ENCODE measurements at places on chromosomes 7 and 10.

DNA sequence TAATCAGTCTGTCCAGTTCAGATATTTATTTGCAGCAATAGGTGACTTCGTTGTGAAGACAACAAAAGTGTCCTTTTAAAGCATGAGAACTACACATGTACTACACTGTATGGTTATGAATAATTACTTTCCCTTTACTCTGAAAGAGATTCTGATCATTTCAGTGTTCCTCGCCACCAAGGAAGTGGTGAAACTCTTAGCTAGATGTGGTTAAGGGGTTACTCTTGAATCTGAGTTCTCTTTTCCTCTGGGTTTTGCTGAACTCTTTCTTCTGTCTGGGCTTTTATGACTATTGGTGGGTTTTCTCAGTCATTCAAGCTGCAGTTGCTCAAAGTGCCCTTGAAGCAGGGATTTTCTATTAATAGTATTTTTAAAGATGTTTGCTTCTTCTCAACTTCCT, 127.9 kb upstream of the SEM1 start:
- no peak for DNase-seq

GRCh38 chr7:151764056-151764920, 112.6 kb downstream of the PRKAG2 start:
- DNase-seq: no peak

GRCh38 chr7:130153211-130153908, 51.8 kb downstream of the TMEM209 start:
- DNase-seq: no peak

GRCh38 chr10:78309536-78310237, 276.0 kb downstream of the RPS24 start:
- no peak for DNase-seq

DNA sequence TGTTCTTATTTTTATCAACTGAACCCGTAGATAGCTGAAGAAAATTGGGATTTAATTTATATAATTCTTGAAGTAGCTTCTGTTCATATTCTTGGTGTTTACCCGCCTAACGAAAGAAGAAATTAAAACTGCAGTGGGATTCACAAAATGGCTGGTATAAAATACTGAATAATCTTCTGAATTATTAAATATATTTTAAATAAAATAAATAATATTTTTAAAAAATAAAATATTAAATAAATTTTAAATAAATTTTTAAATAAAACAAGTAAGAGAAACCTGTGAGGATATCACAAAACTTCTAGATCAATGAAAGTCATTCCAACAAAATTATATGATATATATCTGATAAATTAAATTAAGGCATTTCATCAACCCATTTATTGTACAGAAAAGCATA, 99.4 kb downstream of the CNOT4 start:
- no peak for DNase-seq

DNA sequence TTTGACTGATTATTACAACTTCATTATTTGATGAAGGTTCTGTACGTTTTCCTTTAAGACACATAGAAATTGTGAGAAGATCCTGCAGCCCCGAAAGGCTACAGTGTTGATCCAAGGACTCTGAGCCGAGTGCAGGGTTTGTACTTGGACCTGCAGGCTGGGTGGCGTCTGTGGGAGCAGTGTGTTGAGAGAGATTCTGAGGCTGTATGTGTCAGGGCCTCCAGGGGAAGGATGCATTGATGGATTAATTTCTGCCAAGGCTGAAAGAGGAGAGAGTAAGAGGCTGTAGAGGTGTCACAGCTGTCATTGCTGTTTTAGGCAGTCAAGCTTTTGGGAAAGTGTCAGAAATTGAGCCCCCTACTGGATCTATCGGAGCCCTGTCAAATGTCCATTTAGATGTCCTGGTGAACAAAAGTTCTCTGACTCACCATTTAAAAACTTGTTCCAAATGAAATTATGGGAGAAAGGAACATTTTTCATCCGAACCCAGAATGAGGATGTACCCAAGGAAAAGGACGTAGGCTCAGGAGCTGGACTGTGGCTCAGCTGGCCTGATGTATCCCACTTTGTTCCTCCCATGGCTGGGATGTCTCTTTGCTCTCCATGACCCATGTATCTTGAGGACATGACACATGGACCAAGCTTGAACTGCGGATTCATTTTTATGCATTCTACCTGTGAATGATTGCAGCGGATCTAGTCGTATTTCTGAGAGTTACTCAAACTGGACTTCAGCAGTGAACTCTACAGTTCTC, 102.2 kb downstream of the TCF7L2 start:
- DNase-seq: no peak

DNA sequence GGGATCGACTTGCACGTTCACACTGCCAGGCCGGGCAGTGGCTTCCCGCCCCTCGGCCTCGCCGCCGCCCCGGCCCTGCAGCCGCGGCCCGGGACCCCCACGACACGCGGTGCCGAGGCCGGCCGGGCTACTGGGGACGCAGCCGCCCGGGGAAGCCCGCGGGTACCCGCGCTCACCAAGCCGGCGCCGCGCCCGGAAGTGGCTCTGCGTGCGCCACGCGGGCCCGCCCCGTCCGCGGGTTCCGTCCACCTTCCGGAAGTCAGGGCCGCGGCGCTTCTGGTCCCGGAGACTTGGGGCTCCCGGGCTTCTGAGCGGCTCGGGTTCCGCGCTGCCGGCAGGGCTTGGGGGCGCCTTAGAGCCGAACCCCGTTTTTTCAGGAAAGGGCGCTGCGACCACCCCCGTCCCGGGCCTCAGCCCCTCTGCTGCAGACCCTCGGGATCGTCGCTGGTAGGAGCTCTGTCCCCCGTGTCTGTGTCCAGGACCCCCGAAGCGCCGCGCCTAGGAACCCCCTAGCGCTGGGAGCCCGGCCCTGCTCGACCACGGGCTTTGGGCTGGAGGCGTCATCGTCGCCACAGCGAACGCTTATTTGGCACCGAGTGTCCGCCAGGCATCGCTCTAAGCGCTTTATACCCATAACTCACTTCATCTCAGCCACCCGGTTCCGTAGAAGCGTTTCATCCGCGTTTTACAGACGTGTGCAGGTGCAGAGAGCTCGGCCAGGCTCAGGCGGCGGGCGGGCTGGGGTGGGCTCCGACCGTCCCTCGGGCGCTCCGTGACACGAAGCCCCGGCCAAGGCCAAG, at the start of gene PSMG3:
Gene PSMG3 (minus strand): TSS at position 200 of the 800 bp plus-strand sequence. CDS start 693 bp downstream, outside the sequence.
- peak; percentile 82 for DNase-seq

- DNase-seq: no peak
These were observed 76.8 kb upstream of the NKX6-2 start for GRCh38 chr10:132862485-132863420.

DNA sequence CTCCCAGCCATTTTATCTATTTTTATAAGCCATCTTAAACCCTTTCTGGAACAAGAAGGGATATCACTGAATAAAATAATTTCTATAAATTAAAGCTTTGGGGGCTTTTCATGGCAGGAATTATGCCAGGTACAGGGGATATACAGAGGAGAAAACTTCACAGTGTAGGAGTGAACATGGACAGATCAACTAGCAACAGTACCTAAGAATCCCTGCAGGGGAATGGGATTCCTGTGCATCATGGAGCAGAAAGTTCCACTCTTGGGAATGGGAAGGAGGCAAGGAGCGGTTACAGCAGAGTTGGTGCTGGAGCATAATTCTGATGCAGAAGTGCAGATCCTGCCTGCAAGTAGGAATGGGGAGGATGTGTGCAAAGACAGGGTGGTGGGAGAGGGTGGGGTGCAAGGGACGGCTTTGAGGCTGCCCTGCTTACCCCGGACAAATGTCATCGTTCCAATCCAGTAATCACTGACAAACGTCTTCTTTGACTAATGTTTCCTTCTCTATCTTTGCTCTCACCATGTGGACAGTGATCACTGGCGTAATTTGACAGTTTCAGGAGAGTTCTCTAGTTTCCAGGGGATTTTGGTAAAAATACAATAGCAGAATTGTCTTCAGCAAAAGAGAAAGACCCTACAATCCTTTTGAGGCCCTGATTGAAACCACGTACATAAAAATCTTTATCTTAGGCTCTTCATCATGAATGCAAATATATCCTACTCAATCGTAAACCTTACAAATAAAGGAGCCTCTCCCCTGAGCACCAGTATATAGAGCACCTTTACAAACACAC, 196.7 kb downstream of the HECW1 start:
- no peak for DNase-seq

DNA sequence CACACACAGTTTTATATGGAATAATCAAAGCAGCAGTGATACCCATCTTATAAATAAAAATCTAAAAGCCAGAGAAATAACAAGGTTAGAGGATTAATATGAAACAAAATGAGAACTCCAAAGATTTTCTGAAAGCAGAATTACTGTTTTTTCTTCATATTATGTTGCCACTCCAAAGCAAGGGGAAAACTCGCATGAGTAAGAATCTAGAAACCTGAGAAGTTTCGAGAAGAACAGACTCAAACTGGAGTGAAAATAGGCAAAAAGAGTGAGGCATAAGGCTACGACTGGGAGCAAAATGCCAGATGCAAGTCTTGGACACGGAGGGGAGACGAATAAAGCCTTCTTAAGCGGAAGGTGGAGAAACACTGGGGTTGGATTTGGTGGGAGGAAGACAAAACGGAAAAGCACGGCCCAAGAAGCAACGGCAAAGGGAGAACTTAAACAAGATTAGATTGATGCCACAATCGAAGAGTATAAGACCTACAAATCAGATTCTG, 923 bp downstream of the TNPO3 start:
- DNase-seq: no peak

GRCh38 chr10:58706836-58707235, 194.2 kb downstream of the BICC1 start:
- no peak for DNase-seq

DNA sequence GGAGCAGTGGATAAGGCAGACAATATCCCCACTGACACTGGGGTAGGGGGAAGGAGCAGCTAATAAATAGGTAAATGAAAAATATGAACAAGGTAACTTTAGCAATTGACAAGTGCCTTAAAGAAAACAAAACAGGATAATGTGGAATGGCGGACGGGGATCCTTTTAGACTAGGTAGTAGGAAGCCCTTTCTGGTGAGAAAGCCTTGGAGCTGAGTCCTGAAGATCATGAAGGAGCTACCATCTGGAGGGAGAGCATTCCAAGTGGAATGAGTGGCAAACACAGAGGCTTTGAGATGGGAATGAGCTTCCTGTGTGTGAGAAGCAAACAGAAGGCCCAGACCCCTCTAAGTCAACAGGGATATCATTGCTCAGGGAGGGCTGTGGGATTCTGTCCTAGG, 16.0 kb upstream of the ATXN7L1 start:
- no peak for DNase-seq

DNA sequence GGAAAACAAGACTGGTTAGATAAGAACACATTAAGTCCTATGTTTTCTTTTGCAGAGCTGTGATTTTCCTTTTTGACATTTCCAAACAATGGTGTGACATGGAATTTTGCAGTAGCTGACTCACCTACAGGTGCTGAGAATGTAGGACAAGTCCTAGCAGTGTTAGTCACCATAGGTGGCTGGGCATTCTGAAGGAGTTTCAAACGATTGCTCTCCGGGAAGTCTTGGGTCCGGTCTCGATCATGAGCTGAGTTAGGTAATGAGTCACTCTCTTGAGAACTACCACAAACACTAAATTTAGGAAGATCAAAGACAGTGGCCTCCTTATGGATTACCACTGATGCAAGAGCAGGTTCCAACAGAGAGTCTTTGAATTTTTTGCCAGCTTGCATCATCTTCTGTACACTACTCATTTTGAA, 3.6 kb downstream of the FIGNL1 start:
- DNase-seq: no peak

- no peak for DNase-seq
These were observed 8.4 kb downstream of the NACAD start for GRCh38 chr7:45080265-45080957.

DNA sequence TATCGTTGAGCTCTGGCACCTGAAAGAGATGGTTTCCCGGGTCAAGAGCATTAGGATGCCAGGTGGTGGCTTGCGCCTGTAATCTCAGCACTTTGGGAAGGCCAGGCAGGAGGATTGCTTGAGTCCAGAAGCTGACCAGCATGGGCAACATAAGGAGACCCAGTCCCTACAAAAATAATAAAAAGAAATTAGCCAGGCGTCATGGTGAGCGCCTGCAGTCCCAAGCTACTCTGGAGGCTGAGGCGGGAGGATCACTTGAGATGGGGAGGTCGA, 6.1 kb upstream of the KCP start:
- no peak for DNase-seq
